Non-pigmented ciliary epithelial cell (primary cell): ENCODE measurements at places on chromosomes 1 and 21.

GRCh38 chr1:27092888-27093287 lies 62.0 kb downstream of the SLC9A1 start:
- DNase-seq = no peak

- DNase-seq = peak; percentile 24
Observed at GRCh38 chr21:17602874-17603273, 9.8 kb downstream of the BTG3 start.

DNA sequence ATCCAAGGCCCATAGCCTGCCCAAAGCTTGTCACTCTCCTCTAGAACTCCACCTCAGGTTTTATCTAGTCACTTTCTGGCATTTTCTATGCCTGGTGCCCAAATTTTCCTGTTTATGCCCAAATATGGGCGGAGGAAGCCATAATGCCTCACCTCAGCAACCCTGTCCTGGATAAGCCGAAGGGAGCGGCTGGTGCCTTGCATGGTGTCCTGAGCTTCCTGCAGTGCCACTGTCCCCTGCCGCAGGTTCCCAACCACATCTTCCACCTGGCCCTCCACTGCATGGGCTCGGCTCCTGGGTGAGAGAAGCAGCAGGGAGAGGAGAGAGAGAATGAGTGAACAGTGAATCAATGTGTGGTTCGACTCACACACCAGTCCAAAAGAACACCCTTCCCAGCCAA lies 34.2 kb downstream of the CAMK1G start:
- no peak for DNase-seq

GRCh38 chr1:156162430-156163037 lies 9.1 kb downstream of the SEMA4A start:
- no peak for DNase-seq

GRCh38 chr1:237119091-237119490 lies 77.1 kb downstream of the RYR2 start:
- DNase-seq = no peak

GRCh38 chr1:183024317-183025009 lies 1.2 kb downstream of the LAMC1 start:
- no peak for DNase-seq

DNA sequence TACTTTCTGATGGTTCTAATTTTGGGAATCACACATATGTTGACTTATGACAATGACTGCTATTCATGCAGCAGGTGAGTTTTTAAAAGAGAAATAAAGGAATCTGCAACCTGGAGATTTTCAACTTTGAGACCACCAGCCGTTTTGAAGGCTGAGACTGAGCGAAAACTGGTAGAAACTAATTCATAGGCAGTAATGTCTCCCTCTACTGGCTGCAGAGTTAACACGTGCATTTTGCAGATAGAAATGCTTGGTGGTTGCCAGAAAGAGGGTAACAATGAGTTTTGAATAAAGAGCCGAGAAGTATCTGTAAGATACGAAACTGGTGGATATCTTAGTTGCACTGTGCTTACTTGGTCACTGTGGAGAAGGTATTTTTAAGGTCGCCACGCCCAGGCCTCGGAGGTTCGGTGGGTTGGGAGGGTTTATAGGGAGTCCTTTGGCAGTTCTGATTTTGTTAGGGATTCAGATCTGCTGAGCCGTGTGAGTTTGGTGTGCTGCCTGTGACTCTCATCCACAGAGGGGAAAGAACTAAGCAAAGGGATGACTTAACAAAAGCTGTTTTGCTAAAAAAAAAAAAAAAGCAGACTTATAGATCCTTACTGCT lies 83.0 kb downstream of the RYR2 start:
- DNase-seq = no peak

- DNase-seq = no peak
Observed at GRCh38 chr1:233368106-233368788, 40.7 kb downstream of the MAP3K21 start.

DNA sequence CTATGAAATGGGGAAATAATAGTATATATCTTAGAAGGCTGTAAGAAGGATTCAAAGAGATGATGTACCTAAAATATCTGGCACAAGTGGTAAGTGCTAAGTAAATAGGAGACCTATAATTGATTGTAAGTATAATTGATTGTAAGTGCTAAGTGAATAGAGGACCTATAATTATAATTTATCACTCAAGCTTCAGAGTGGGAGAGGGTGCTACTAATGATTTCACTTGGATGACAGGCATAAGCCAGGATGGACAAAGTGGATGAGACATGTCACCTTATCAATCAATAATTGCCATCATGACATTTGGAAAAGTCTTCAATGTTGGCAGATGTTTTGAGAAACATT lies 11.2 kb downstream of the RCAN1 start:
- DNase-seq = no peak

DNA sequence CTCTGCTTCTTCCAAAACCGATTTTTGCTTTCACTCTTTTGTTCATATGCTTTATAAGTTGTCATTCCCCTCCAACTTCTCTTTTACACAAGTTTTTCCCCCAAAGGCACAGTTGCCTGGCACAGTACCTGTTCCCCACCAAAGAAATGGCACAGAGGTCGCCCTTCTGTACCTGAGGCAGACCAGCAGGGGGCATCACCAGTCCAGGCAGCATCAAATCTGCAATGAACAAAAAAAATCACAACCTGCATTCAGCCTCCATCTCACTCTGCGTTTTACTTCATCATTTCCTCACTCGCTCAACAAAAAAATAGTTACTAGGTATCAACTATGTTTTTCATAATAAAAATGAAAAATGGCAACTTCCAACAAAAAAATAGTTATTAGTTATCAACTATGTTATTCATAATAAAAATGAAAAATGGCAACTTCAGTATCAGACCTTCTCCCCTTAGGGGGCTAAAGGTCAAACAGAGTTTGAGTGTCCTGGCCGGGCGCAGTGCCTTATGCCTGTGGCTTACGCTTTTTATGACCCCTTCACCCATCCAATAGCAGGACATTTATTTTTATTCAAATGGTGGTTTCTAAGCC lies 4.1 kb downstream of the EIF2D start:
- DNase-seq = no peak

DNA sequence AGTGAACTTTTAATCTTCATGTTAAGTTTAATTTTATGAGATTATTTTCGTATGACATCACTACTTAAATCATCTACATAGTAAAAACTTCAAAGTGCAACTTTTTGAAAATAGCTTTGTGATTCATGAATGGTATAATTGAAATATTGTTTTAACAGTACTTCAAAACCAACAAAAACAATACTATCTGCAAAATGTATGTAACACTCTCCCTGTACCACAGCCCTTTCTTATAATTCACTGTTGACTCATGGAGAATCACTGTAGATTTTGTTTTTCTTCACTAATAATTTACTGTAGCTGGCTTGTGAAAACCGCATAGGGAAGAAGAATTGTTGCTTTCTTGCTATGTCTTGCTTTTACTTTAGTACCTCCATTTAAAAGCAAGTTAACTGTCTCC lies 301.4 kb upstream of the ADAMTS5 start:
- DNase-seq = no peak

GRCh38 chr1:185556561-185556960 lies 177.6 kb upstream of the HMCN1 start:
- DNase-seq = no peak

DNA sequence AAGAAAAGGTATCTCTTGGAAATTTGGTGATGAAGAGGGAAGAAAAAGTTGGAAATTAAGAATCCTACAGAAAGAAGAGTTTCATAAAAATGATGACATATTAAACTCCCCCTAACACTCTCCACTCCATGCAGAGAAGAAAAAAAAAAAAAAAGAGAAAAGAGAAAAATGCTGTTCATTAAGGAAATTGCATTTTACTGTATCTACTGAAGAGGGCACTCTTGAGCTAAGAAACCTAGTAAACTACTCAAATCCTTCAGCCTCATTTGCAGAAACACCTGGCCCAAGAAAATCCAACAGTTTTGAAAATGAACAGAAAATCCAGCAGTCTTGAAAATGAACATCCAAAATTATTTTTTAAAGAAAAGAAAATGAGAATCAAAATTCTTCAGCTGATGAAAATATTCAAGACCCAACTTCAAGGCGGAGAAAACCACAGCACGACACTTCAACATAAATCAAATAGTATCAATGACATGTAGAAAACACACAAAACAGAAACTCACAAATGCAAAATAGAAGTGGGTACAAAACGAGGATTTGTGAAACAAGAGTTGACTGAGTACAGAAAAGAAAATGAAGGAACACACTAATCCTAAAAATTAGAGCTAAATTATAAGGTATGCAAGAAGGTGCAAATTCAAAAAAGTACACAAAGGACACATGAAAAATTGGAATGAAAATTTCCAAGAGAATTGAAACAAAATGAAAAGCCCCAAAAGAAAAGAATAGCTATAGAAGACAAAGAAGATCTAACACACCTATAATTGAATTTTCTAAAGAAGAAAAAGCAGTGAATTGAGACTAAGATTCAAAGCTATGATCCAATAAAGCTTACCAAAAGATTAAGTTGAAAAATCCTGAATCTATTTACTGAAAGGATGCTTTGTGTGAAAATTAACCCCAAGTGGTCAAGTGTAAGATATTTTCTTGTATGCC lies 73.2 kb upstream of the DNAJC6 start:
- no peak for DNase-seq

DNA sequence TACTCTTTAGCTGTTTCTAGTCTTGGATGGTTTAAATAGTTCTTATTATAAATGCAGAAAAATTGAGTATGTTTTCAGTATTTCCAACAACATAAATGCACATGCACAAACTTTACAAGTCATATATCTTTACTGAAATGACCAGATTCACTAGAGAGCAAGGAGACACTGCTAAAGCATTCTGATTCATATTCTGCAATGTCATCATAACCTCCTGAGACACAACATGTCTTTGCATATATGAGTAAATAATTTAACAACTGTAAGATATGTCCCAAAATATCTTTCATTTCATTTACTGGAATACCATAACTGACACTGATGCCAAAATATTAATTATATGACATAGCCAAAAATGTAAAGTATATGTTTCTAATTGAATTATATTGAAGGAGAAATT lies 16.8 kb upstream of the SAMSN1 start:
- no peak for DNase-seq

GRCh38 chr1:243474136-243474881 lies 218.5 kb downstream of the SDCCAG8 start:
- no peak for DNase-seq

DNA sequence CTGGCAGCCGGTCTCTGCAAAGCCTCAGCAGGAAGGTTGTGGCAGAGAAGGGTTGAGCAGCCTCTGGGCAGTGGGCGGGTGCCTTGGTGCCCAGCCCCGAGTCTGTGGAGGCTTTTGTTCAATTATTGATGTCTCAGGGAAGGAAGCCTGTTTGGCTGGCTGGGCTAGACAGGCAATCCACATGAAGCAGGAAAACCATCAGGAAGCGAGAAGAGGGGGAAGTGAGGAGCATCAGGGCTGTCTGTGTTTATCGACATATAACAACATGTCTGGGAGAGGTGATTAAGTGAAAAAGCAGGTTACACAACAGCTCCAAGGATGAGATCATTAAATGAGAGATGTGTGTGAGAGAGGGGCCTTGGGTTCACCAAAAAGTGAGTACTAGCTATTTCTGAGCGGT lies 105.4 kb downstream of the UBE2U start:
- DNase-seq = no peak

- DNase-seq = no peak
Observed at GRCh38 chr1:192474080-192474683, 101.4 kb upstream of the RGS1 start.

GRCh38 chr1:30692948-30693301 lies 30.5 kb downstream of the MATN1 start:
- no peak for DNase-seq

GRCh38 chr1:113677250-113678158 lies 81.8 kb downstream of the PHTF1 start:
- peak; percentile 57 for DNase-seq

GRCh38 chr1:6991266-6991665 lies 206.0 kb downstream of the CAMTA1 start:
- DNase-seq = peak; percentile 67

- DNase-seq = no peak
Observed at GRCh38 chr1:94864821-94865220, 44.7 kb downstream of the SLC44A3 start.

DNA sequence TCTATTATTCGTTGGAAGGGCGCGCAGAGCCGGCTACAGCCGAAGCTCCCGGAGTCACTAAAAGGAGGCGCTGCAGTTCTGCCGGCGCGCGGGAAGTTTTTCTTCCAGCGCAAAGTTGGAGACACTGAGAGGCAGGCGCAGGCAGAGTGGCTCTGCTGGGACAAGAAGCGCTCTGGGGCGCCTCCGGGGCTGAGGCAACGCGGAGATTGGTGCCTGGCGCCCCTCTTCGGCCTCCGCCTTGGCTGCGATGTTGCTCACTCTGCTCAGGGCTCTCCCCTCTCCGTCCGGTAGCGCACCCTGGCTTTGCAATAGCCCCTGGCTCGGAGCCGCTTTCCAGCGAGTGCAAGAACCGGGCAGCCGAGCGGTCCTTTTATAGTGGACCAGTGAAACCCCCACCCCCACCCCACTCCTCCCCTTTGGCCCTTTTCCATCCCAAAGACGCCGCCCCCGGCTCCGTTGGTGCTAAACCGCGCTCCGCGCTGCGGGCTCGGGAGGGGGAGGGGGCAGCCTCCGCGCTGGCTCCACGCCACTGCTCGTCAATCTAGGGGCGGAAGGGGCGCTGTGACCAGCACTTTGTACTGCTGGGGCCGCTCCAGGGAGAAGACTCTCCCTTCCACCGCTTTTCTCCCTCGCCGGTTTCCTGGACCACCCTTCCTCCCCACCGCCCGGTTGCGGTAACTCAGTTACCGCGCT lies at the start of gene ADAMTS1:
ADAMTS1 (minus strand) TSS at position 344 of the 693 bp plus-strand sequence. CDS start 455 bp downstream, outside the sequence.
- DNase-seq = no peak

DNA sequence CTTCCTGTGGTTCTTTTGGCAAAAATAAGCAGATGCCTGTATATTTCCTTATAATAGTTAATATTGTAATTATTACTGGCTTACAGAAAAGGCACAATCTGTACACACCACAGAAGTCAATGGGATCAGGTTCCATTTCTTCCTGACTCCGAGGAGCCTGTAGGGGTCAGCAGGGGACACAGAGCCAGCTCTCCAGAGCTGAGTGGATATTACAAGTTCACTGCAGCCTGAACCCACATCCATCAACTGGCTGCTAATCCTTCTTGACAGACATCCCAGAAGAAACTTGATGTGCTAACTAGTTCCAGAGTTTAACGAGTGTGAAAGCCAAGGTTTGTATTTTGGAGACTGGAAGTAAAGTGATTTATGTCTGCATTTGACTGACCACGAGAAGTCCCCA lies 203.8 kb downstream of the LMX1A start:
- DNase-seq = no peak

DNA sequence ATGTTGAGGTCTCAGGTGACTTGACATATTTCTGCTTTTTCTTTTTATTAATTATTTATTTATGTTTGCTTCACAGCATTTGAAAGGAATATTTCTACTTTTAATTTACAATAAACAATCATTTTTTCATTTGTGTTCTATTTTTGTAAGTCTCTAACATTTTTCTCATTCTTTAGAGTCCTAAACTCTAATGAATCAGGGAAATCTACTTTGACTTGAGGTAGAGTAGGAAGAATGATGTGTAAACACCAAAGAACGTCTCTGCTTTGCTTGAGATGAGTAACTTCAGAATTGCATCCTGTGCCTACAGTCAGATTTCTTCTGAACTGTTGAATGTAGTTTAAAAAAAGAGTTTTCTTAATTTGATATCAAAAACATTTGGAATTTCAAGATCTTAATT lies 65.2 kb downstream of the CNST start:
- peak; percentile 67 for DNase-seq
